ENCODE measurements at places on chromosomes 5 and 9. TPM values are rescaled to one million over a fixed set of nuclear protein-coding genes. Genes with fewer than 3 reads are reported as not detected.

GZMA gene
- polyA plus RNA-seq, result 0.36 TPM

SPINK4 gene
- 0.52 TPM for polyA plus RNA-seq

GRCh38 chr9:20995616-20996015 lies 35.8 kb downstream of the HACD4 start:
- no peak for DNase-seq

- no peak for DNase-seq
Observed at GRCh38 chr9:93183131-93183662, 742 bp upstream of the WNK2 start.

DNA sequence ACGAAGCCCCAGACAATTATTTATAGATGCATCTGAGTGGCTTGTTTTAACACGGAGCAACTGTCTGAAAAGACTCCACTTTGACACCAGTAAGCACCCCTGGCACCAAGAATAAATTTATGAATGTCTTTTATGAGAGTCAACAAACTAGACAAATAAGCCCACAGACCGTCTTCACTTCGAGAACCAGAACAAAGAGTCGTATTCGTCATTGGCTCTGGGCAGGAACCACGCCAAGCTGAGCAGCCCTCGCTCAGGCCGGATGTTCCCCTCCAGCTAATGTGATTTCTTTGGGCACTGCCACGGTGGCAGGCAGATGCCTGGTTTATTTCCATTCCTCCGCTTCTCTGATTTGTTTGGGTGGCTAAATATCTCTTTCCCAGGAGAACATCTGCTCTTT lies 91.9 kb upstream of the STC2 start:
- no peak for DNase-seq

- no peak for DNase-seq
Observed at GRCh38 chr9:2496934-2497333, 124.7 kb upstream of the VLDLR start.

DNA sequence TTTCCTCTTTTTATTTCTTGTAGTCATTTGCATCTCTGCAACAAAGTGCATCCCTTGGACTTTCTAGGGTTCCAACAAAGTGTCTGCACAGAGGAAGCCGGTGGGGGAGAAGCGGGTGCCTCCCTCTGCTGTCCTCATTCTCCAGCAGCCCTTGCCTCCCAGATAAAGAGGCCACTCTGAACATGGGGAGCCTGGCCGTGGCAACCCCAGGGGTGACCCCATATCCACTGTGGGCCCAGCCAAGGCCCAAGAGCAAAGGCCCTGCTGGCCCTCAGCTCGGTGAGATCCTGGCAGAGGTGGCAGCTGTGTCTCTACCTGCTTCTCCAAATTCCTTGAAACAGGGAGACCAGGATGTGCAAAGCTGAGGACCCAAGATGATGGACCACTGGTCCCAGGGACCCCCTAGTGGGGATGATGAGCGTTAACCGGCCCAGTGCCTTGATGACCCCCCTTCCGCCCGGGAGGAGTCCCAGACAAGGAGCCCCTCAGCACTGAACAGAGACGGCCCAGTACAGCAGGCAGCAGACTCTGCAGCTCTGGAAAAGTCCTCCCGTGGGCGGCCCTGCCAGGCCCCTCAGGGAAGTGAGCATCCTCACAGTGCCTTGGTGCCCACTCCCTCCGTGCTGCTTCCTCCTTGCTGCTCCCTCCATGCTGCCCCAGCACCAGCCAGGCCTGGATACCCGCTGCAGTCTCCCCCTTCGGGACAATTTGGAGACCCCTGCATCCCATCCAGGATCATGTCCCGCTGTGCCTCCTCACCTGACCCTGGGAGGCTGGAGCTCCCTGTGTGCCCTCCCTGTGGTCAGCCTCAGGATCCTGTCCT lies 62.5 kb downstream of the MRPL36 start:
- no peak for DNase-seq

DNA sequence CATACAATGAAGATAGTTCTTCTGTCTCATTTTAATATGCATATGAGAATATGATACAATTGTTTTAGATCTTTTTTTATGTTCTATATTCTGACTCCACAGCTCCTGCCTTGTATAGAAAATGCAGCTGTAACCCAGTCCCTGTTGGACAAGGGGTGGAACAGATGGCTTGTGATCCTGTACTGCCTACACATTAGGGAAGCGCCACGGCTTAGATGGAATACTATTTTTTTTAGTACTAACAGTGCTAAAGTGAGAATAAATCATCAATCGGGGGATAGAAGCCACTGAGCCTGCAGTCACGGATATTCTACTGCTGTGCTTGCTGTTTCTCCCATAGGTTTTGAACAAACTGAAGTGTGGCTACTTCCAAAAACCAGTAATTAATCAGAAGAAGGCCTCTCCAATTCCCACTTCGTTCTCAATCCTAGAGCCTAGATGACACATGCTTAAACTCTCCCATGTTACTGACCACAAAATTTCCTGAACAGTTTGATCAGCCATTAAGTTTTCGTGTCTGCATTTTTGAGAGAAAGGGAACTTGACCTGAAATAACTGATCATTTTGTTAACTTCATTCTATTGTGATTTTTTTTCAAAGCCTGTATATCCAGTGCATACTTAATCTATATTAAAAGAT lies 150.3 kb downstream of the CDH18 start:
- DNase-seq, result no peak

DNA sequence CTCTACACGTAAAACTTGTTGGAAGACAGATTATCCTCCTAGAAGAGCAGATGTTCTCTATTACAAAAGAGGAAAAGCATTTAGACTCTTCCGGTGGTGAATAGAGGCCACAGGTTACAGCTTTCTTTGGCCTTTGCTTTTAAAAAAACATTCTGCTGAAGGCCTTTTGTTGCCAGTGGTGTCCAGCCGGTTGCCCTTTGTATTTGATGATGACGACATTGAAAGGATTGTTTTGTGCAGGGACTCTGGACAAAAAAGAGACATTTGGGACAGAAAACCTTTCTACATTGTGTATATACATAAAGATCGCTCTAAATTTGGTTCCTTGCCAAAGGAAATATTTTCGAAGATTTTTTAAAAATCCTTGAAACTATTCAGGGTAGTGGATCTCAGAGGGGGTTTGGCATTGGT lies 180.3 kb downstream of the C9orf152 start:
- peak; percentile 18 for DNase-seq

All from hindlimb muscle (tissue), 1 donor.